HEK293T (cell line): ENCODE measurements at places on chromosomes 7 and 10.

DNA sequence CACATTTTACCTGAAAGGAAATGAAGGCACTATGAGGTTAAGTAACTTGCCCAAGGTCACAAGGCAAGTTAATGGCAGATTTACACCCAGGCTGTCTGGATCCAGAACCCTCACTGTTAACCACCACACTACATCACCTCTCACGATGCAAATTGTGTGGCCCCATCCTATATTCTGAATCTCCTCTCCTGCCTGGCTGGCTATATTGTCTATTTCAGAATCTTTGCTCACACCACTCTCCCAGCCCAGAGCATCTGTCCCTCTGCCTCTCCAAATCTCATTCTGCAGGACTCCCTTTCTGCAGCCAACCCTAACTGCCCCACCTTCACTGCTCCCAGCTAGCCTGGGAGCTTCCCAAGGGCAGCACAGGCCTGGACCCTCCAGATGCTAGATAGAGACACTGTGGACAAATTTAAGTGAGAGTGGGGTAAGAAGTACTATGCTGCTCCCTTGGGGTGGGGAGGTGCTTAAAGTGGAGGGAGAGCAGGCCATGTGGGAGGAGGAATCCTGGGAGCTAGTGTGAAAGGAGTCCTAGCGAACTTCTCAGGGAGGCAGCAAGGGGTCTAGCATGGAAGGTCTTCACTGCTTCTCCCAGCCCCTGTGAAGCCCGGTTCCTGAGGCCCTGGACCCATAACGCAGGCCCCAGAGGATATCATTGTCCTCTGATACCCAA, 786 bp downstream of the CUEDC2 start:
- DNase-seq: no peak

DNA sequence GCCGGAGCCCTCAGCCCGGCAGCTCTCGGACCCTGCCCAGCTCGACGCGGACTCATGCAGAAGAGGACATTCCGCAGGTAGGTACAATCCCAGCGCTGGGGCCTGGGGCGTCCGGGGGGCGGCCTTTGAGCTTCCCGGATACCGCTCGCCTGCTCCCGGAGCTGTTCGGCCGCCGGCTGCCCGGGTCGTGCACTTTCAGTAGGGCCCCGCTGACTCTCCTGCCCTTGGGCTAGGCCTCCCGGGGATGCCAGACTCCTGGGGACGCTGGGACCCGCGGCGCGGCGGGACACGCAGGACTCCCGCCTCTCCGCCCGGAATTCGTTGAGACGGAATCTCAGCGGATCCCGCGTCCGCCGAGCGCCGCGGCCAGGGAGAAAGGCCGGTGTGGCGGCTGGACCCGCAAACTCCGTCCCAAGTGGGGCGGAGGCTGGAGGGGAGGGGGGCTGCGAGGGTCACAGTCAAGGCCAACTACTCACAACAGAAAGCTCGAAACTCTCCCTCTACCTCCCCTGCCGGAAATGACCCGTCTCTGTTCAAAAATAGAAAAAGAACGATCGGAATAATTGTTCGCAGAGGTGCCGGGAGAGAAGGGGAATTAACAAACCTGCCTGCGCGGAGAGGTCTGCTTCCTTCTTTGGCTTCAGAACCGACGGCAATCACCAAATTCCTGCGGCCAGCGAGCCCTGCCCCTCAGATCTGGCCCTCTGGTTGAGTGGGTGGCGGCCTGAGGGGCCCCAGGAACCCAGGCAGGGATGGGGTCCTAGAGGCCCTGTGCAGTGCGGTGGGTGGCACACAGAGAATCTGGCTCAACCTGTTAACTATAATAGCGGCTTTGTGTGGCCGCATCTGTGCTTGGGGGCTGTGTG, 9.2 kb downstream of the TLX1 start:
- DNase-seq: no peak

- no peak for DNase-seq
Observed at GRCh38 chr10:9807846-9808245, 1209.8 kb upstream of the CELF2 start.

- peak; percentile 52 for DNase-seq
Observed at GRCh38 chr10:124742413-124743190, 1.6 kb downstream of the FAM53B start.
